Stimulated activated CD8-positive, alpha-beta memory T cell treated with anti-CD3 and anti-CD28 coated beads, Interleukin-4, amount 100 ng/mL, for 48 hours (primary cell): ENCODE measurements at places on chromosomes 6 and 20.

GRCh38 chr6:106539936-106540335 is 89.4 kb downstream of the RTN4IP1 start:
- no peak for DNase-seq

- DNase-seq = no peak
Observed at GRCh38 chr6:167670938-167671338, 155.8 kb upstream of the AFDN start.

GRCh38 chr20:46637020-46637419 is 14.2 kb downstream of the SLC13A3 start:
- no peak for DNase-seq

- DNase-seq = no peak
Observed at GRCh38 chr6:67880939-67881705, 754.0 kb upstream of the ADGRB3 start.

DNA sequence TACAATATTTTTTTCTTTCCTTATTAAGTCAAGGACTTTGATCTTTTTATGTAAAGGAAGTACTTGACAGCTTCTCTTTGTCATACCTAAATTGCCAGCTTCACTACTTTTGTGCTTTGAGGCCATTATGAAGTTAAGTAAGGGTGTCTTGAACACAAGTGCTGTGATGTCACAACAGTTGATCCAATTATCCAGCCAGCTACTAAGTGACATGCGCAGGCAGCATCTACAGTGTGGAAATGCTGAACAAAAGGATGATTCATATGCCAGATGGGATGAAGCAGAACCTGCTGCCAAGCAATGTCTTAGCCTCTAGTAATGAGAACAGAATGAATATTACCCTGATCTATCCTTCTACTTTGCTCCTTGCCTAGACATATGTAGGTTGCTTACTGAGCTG is 68.3 kb upstream of the TMEM244 start:
- no peak for DNase-seq

DNA sequence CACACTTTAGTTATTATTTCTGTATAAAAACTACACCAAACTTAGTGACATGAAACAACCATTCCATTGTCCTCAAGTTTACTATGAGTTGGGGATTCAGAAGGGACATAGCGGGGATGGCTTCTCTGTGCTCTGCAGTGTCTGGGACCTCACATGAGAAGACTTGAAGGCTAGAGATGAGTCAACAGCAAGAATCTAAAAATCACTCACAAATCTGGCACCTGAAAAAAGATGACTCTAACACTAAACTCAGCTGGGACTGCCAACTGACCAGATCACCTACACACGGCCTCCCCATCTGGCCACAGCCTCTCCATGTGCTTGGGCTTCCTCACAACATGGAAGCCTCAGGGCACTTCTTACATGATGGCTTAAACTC is 63.0 kb upstream of the EYA2 start:
- DNase-seq = no peak

- DNase-seq = peak; percentile 74
Observed at GRCh38 chr6:42100029-42100901, 42.2 kb downstream of the C6orf132 start.
